ENCODE measurements at places on chromosomes 4 and X. TPM values are rescaled to one million over a fixed set of nuclear protein-coding genes. Genes with fewer than 3 reads are reported as not detected.

The TEX13B gene
- polyA plus RNA-seq, result not detected

The PDZD11 gene
- polyA plus RNA-seq, result 63.1 TPM

The TEX13D gene
- polyA plus RNA-seq, result not detected

The RASL11B gene
- polyA plus RNA-seq, result 39.6 TPM

The GLRA3 gene
- not detected for polyA plus RNA-seq

The GDPD2 gene
- polyA plus RNA-seq, result 1.1 TPM

The IL3RA gene
- polyA plus RNA-seq, result 13.1 TPM

The OTC gene
- not detected for polyA plus RNA-seq

The ASB11 gene
- 0.07 TPM for polyA plus RNA-seq

The PCYT1B gene
- polyA plus RNA-seq, result 4.1 TPM

The MND1 gene
- 16.9 TPM for polyA plus RNA-seq

The CFAP47 gene
- polyA plus RNA-seq, result 0.75 TPM

The CD38 gene
- polyA plus RNA-seq, result 0.78 TPM

The PDGFRA gene
- 192 TPM for polyA plus RNA-seq

The TRIM60 gene
- polyA plus RNA-seq, result 0.07 TPM

The PRKX gene
- polyA plus RNA-seq, result 12.2 TPM

The ARHGAP36 gene
- polyA plus RNA-seq, result 0.13 TPM

The MAGEA2 gene
- not detected for polyA plus RNA-seq

The RNF150 gene
- 27.7 TPM for polyA plus RNA-seq
